Activated CD4-positive, alpha-beta T cell treated with anti-CD3 and anti-CD28 coated beads, Interleukin-2, amount 50 U/mL, for 1 hour (primary cell): ENCODE measurements at places on chromosomes 4 and X.
A peak's percentile ranks its signal among the peaks of the same experiment; 100 is the strongest.

DNA sequence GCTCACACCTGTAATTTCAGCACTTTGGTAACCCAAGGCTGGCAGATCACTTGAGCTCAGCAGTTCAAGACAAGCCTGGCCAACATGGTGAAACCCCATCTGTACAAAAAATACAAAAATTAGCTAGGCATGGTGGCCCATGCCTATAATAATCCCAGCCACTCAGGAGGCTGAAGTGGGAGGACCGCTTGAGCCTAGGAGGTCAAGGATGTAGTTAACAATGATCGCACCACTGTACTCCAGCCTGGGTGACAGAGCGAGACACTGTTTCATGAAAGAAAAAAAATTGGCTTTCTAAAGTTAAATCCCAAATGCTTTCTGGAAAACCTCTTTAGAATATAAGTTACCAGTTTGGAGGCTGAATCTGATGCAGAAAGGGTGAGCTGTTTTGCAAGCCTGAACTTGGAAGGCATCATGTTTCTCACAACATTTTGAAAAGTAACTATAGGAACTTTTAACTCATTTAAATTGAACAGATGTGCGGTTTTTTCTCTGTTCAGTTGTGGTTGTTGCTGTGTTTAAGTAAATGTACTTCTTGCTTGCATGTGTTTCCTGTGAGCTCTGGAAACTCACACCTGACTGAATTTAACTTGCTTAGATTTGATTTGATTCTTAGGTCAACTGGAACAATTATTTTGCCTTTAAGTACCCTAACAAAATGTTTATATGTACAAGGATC is 39.8 kb upstream of the TMEM131L start:
- no peak for DNase-seq

GRCh38 chr4:100278567-100278966 is 88.3 kb upstream of the DDIT4L start:
- DNase-seq, result no peak

DNA sequence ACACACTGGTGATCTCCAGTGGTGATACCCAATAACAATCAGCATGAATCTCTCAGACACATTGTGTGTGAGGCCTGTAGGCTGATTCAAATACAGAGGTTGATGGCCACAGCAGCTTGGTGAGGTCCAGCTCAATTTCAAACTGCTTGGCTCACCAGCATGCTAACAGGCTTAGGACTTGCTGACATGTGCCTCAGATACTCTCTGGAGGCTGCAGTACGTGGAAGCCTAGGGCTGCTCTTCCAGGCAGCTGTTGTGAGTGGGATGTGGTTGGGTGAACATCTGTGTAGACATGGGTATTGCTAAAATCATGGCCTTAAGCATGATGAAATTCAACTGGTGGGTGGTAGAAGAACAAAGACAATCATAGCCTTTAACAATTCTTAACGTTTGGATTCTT is 4.3 kb downstream of the CXCL9 start:
- no peak for DNase-seq

DNA sequence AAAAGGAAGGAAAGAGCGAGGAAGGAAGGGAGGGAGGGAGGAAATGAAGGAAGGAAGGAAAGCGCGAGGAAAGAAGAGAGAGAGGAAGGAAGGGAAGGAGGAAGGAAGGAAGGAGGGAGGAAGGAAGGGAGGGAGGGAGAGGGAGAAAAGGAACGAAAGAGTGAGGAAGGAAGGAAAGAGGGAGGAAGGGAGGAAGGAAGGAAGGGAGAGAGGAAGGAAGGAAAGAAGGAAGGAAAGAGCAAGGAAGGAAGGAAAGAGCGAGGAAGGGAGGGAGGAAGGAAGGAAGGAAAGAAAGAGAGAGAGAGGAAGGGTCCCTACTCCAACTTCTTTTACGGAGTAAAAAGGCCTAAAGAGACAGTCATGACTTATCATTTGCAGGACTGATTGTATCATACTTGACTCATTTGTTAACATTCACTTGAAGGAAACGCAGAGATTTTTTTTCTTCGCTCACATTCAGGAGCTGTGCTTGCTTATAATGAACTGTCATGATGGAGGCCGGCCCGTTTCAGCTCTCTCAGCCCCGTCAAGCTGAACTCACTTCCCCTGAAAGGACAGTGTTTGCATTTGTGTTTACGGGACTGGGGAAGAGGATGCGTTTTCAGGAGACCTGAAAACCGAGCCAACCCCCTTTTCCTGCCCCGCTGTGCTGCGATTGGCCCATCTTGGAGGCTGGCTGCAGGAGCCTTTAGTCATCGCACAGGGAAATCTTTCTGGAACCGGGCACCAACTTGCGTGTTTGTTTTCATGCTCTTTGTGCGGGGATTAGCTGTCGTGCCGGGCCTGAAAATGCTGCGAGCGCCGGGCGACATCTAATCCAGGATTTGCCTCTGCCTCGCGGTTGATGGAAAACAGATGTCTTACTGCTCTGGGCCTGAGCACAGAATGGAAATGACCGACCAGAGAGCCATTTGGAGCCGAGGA is 17.8 kb downstream of the TRIM2 start:
- peak; percentile 10 for DNase-seq

DNA sequence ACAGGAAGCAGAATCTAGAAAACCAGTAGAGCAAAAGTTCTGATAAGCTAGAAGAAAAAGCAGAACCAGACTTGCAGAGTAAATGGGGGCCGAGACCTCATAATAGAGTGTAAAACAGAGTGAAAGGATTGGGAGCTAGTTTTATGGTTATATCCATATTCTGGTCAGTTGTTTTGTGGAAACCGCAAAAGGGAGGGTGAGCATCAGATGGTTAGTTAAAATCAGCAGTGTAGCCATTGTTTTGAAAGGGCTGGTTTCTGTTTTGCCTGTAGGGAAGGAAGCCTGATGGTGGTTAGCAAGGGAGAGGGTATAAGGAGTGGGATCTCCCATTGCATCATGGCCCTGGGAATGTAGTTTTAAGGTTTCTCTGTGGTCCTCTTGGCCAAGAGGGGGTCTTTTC is 17.2 kb upstream of the CCNI start:
- no peak for DNase-seq

DNA sequence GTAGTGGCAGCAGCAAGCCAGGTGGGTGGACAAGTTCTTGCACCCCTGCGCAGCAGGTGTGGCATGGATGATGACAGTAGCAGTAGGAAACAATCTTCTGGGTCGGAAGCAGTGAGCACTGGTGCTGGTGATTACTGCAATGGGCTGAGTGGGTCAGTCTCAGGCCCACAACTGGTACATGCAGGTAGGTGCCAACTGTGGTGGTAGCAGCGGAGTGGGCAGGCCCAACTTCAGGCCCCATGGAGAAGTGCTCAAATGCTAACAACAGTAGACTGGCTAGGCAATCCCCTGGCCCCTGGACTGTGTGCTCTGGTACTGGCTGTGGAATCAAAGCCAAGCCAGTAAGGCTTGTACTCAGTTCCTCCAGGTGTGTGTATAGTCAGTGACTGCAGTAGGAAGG is 413.7 kb downstream of the PDGFC start:
- no peak for DNase-seq

DNA sequence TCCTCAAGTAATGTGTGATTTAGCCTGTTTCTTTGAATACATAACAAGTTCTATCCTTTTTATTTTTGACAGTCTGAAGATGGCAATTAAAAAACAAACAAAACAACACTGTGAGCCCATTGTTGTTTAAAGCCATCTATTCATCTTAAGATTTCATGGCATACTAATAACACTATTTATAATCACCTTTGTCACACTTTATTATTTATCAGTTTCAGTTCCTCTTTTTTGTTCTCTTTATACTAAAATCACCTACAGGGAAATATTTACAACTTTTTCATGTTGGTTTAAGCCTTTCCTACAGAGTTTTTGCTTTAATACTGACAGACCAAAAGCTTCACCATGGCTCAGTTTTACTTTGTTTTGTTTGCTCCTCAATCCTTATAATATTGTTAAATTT is 247.4 kb upstream of the CTSO start:
- no peak for DNase-seq

GRCh38 chr4:81758574-81759264 is 287.0 kb upstream of the RASGEF1B start:
- DNase-seq, result no peak

GRCh38 chr4:17476853-17477252 is 35.0 kb downstream of the QDPR start:
- DNase-seq, result no peak

- DNase-seq, result no peak
Measured at GRCh38 chr4:164383358-164384220, 370.3 kb upstream of the SMIM31 start.

GRCh38 chr4:7782783-7783182 is 156.9 kb downstream of the AFAP1 start:
- DNase-seq, result no peak

DNA sequence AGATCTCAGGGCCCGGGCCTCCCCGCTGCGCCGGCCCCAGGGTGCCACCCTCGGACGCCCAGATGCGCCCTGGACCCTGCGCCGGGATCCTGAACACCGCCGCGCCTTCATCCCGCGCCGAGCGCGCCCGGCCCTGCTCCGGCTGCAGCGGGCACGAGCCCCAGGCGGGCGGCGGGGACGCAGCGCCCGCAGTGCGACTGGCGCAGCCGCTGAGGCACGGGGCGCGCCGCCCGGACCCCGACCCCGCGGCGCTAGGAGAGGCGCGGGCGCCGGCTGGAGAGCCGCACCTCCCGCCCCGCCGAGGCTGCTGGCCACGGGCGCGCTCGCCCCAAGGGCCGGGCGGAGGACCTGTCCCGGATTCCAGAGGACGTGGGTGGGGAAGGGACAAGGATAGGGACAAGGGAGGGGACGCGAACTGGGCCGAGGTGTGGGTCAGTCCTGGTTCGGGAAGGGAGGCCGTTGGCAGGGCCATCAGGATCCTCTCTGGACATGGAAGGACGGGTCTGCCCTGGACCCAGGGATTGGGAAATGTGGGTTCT is 1.1 kb downstream of the ZFYVE28 start:
- DNase-seq, result no peak

DNA sequence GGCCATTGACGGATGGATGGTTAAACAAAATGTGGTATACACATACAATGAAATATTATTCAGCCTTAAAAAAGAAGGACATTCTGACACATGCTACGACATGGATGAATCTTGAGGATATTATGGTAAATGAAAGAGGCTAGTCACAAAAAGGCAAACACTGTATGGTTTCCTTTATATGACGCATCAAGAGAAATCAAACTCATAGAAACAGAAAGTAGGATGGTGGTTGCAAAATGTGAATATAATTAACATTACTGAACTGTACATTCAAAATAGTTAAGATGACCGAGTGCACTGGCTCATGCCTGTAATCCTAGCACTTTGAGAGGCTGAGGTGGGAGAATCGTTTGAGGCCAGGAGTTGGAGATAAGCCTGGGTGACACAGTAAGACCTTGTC is 9.5 kb upstream of the CASK start:
- no peak for DNase-seq

- DNase-seq, result no peak
Measured at GRCh38 chr4:25021216-25021615, 9.5 kb downstream of the LGI2 start.

DNA sequence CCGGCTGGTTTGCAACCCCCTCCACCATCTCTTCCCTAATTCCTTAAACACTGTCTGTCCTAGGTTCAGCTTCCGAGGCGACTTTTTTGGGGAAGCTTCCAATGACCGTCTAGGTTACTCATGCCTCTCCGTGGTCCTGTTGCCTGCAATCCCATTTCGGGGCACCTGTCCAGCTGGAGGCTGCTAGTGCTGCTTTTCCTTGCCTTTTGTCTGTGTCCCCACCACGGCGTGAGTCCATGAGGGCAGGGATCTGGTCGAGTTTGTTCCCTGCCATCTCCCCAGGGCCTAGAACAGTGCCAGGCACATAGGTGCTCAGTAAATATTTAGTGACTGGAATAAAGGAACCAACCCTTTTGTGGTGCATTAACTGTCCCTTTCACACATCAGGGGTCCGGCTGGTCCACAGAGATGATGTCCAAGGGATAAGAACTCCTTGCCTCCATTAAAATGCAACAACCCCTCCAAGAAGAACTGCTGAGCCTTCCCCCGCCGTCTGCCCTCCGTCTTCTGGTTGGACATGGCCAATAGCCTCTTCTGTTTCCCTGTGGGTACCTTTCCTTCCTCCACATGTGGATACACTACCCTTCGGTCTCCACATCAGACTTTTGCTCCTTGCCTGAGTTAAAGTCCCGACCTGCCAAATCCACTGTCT is 5.7 kb upstream of the SORCS2 start:
- no peak for DNase-seq

DNA sequence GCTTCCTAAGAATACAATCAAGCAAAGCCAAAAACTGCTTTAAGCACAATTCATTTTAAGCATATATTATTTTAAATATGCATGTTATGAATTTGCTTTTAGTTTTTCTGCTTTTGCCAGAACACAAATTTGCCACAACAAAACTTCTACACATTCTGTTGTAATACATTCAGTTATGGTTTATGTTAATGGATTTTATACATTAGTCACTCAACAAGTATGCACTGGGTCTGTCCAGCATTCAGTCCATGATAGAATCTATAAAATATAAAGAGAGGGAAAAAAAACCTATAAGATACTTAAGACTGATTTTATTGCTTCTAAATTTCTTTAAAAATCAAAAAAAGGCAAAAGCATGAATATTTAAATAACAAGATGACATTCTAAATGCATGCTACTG is 22.2 kb downstream of the IQCM start:
- no peak for DNase-seq

DNA sequence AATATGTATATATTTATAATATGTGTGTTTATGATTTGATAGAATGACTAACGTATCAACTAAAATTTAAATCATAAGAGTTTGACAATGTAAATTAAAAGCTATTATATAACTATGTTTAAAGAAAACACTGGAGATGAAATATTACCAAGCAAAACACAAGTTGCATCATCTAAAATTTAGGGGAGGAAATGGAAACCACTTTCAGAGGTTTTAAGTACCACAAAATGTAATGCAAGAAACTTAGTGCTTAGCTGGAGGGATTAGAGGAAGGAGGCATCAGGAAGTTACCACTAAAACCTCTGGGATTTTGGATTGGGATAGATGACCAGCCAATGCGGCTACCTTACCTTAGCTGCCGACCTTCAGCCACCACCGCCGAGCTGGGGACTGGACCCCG is 1192.1 kb upstream of the PRKX start:
- no peak for DNase-seq
